Stimulated activated CD8-positive, alpha-beta memory T cell treated with anti-CD3 and anti-CD28 coated beads, Interleukin-7, amount 100 ng/mL, for 4 hours (primary cell): ENCODE measurements at places on chromosomes 2 and 18.

DNA sequence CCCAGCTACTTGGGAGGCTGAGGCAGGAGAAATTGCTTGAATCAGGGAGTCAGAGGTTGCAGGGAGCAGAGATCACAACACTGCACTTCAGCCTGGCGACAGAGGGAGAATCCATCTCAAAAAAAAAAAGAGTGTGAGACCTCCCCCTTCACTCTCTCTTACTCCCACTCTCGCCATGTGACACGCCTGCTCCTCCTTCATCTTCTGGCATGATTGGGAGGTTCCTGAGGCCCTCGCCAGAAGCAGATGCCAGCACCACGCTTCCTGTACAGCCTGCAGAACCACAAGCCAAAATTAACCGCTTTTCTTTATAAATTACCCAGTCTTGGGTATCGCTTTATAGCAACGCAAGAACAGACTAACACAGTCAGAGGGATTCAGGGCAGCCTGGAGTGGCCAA is 66.3 kb upstream of the CREB1 start:
- no peak for DNase-seq

- DNase-seq = no peak
Observed at GRCh38 chr18:8620845-8621244, 11.6 kb downstream of the RAB12 start.

- DNase-seq = no peak
Observed at GRCh38 chr2:204583773-204584172, 38.5 kb downstream of the PARD3B start.

- no peak for DNase-seq
Observed at GRCh38 chr2:15956230-15956629, 15.9 kb downstream of the MYCN start.

DNA sequence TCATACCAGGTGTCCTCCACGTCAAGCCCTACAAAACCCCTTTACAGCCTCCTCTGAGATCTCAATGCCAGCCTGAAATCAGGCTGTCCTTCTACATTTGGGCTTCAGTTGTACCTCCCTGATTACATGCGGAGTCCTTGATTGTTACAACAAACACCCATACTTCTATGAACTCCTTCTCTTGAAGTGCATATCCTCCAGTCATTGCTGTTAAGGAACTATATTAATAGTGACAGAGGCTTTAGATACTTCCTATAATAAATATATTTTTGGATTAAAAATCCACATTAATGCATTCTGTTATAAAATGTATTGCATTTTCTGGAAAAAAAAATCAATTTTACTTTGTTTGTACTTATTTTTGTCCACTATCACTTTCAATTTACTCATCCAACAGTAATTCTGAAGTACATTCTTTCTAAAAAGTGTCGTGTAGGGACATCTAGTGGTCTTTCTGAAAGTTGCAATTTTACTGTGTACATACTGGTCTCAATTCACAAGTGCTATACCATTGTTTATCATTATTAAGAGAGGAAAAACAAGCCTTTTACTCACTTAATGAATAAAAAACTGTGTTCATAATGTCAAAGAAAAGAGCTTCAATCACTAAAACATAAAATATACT is 316.4 kb downstream of the DSEL start:
- DNase-seq = no peak
